ENCODE measurements at places on chromosomes 5 and 9.

GRCh38 chr5:173537228-173537627, 79.2 kb downstream of the BOD1 start:
- no peak for DNase-seq

DNA sequence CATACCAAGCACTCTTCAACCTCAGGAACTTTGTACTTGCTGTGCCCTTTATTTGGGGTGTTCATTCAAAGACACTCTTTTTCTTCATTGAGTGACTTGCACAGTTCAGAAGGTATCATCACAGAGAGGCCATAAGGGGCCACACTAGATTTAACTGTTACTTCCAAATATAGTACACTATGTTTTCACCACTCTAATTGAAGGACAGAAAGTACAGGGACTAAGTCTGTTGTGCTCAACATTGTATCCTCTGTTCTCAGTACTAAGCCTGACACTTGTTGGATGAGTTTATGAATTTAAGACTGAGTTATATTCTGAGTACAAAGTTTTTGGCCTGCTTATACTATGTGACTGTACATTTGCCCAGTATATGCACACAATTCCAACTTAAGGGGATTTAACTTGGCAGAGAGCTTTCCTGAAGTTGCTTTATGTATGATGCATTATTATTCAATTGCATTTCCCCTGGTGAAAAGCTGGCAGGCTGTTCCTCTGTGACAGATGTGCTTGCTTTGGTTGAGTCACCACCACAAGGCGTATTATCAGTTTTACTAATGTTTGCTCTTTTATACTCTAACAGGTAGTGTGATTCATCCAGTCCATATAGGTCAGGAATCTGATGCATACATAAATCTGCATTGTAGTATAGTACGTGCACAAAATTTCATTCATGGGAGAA, 714.8 kb downstream of the TLR4 start:
- no peak for DNase-seq

- DNase-seq, result no peak
These were observed 479.5 kb upstream of the IZUMO3 start for GRCh38 chr9:25025156-25025555.

DNA sequence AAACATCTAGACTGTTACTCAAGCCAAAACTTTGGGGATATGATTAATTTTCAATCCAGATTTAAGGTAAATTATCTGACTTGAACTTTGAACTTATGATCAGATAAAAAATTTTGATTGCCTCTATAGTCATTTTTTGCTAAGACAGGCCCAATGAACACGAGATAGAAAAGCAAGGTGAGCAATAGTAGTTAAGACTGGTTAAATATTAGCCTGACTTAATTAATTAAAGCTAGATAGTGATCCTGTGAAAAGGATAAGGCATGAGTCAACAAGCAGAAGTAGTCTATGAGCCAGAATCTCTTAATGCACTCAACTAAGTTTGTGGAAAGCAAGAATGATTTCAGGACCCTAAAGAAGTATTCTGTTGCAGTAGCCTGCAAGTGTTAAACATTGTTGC, 66.5 kb downstream of the PDE4D start:
- DNase-seq, result no peak

DNA sequence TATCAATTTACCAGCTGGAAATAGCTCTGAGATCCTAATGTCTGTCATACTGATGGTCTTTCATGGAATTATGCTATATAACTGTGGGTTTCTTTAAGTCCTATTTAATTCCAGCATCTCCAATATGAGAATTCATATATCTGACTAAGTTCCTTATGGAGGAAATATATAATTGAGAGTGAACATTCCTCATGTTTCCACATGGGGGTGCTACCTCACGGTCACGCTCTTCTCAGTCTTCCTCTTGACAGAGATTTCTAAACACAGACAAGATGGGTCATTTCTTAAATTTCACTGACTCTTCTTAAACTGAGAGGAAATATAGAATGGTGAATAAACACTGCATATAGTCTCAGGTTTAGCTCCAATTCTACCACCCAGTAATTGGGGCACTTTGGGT, 212.1 kb downstream of the SLF1 start:
- no peak for DNase-seq

GRCh38 chr5:156755421-156756087, 94.5 kb upstream of the PPP1R2B start:
- DNase-seq, result no peak

DNA sequence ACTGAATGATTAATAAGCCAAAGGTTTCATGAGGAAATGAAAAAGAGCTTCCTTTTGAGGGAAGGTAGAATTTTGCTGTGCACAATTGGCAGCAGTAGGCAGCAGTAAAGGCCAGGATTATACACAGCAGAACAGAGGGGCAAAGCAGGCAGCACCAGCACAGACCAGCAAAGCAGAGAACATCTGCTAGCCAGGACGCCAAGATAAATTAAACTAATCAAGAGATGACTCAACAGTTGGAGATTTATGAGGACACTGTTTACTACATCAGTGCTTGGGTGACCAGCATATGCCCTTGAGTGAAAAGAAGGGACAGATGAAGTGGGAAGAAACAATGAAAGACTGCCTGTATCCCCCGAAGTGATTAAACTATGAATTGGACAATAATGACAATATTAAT, 871.4 kb upstream of the CDH10 start:
- DNase-seq, result no peak

DNA sequence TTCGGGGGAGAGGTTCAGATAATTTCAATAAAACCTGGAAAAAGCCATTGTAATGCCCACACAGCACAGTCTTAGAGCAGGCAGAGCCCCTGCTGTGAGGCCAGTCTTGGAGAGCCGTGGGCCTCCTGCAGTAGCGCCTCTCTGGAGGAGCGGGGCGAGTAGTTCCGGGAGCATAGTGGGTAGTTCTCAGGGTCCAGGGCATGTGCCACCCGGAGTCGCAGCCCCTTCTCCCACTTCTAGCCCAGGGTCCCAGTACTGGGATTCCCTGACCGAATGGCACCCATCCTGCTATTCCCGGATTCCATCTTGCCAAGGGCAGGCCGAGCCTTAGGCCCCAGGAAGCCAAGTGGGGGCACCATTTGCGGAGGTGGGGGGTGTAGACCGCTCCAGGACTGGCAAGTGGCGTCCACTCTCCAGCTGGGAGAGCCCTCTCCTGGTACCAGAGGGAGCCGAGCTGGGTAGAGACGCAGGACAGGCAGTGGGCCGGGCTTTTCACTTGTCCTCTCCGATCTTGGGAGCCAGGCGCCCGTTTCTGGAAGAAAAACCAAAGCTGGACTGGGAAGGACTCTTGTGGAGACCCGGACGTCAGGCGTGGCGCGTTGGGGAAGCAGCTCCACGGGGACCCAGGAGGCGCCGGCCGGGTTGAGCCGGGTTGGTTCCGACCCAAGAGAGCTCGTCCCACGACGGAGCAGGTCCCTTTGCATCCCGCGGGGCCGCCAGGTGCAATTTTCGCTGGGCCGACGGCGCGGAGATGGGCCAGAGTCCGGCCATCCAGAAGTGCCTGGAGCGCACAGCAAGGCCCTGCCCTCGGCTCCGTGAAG, 12.1 kb downstream of the PROP1 start:
- DNase-seq, result no peak

GRCh38 chr5:143245929-143246561, 157.4 kb downstream of the NR3C1 start:
- no peak for DNase-seq

- no peak for DNase-seq
These were observed 30.5 kb downstream of the COL27A1 start for GRCh38 chr9:114185570-114186490.
